ENCODE measurements at places on chromosomes 5 and 9. TPM values are rescaled to one million over a fixed set of nuclear protein-coding genes. Genes with fewer than 3 reads are reported as not detected.
A peak's percentile ranks its signal among the peaks of the same experiment; 100 is the strongest.

SH3RF2 gene
- not detected for total RNA-seq

GRCh38 chr5:154380263-154380662 is 65.5 kb upstream of the SAP30L start:
- DNase-seq: no peak

- no peak for DNase-seq
These were observed 76.4 kb downstream of the TTLL11 start for GRCh38 chr9:122016744-122017143.

GRCh38 chr5:167513381-167513780 is 778.1 kb upstream of the WWC1 start:
- no peak for DNase-seq

GPR150 gene
- total RNA-seq: not detected

DNA sequence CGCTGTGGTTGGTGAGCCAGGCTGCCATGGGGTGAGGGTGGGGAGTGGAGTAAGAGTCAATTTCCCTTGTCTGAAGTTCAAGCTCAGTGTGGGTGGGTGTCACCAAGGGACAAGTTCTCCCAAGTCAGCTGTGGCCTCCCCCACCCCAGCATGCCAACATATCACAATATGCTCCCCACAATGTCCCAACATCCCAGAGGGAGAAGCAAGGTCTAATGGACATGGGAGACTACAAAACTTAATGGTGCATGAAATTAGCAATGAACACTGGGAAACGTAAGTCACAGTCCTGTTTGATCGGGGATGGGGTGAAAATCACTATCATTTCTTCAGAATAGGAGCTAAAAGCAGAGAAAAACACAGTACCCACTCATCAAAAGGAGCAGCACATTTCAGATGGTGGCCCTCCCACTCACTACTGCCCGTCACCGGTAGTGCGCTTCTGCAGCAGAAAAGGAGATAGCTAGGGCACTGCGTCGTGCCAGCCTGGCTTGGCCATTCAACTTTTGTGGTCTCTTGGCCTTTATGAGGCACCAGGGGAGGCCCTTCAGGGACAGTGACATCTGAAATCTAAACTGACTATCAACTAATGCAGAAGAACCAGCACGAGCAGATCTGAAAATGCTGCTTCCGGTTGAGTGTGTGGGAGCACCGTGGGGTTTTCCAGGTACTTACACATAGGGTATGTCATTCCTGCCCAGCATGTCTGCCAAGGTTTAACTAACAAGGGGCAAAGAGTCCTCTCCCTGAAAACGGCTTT is 20.5 kb upstream of the NDFIP1 start:
- DNase-seq: no peak

CHSY3 gene
- total RNA-seq: 4.2 TPM

DNA sequence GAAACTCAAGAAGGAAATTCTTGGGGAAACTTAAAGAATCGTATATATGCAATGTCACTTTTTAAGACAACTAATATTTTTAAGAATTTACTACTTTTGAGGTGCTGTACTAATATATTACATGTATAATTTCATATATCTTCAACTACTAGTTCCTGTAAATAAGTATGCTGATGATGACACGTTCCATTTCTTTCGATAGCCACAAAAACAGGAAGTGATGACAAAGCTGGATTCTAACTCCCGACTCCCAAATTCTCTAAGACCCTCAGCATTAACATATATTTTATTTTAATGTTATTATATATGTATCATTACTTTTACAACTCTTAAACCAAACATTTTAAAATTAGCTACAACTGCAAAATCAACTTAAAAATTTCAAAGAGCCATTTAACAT is 74.8 kb downstream of the STK32A start:
- no peak for DNase-seq

DNA sequence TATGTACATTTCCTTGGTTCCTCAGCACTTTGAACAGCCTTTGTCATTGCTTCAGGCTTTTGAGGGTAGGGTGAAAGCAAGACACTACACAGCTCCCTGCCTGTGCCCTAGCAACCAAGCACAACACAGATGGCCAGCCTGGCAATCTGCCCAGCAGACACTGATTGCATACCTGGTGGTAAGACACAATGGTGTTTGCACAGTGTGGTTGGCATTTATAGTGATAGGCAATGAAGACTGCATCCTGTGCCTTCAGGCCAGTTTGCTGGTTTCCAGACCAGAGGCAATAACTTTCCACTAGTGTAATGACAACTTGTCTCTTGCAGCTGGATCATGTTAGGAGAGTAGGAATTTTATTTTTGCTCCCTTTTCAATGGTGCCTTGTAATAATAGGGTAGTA is 144.5 kb upstream of the TNC start:
- DNase-seq: peak; percentile 69

GRCh38 chr9:108041551-108041950 is 552.0 kb upstream of the KLF4 start:
- peak; percentile 90 for DNase-seq

DNA sequence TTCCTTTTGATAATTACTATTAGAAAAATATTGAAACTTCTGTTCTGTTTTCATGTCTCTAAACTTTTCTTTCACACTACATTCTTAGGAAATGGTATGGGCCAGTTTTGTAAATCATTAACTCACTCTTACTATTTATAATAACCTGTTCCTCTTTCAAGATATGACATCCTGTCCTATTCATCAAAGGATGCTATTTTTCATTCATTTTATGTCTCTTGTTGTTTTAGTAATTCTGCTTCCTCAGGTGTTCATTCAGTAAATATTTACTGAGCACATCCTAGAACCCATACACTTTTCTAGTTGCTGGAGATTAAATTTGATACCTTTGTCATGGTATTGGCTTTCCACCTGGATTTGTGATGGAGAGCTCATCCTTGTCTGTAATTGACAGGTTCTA is 58.0 kb downstream of the GDA start:
- DNase-seq: no peak

SPAAR gene
- total RNA-seq: not detected

BTNL8 gene
- total RNA-seq: not detected

- no peak for DNase-seq
These were observed 326.7 kb upstream of the GRAMD2B start for GRCh38 chr5:126096442-126097006.

CORO2A gene
- 0.86 TPM for total RNA-seq

DNA sequence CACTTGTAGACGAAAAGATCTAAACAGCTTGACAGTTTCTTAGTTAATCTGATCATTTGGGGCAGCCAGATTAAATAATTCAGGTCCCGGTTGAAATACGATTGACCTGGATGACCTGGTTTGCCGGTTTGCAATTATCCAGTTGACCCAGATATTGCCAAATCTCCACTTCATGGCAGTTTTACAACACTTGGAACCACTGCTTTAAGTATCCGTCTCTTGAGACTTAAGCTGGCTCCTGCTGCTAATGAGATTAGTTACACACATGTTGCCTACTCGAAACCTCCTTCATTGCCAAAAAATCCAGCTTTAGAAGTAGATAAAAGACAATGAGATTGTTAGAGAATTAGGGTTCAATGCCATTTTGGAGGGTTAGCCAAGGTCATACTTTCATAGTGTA is 136.2 kb upstream of the HAPLN1 start:
- no peak for DNase-seq

GRCh38 chr9:749716-750115 is 91.8 kb upstream of the DMRT1 start:
- DNase-seq: no peak

GRCh38 chr9:76987594-76988200 is 31.8 kb upstream of the FOXB2 start:
- DNase-seq: peak; percentile 65

DNA sequence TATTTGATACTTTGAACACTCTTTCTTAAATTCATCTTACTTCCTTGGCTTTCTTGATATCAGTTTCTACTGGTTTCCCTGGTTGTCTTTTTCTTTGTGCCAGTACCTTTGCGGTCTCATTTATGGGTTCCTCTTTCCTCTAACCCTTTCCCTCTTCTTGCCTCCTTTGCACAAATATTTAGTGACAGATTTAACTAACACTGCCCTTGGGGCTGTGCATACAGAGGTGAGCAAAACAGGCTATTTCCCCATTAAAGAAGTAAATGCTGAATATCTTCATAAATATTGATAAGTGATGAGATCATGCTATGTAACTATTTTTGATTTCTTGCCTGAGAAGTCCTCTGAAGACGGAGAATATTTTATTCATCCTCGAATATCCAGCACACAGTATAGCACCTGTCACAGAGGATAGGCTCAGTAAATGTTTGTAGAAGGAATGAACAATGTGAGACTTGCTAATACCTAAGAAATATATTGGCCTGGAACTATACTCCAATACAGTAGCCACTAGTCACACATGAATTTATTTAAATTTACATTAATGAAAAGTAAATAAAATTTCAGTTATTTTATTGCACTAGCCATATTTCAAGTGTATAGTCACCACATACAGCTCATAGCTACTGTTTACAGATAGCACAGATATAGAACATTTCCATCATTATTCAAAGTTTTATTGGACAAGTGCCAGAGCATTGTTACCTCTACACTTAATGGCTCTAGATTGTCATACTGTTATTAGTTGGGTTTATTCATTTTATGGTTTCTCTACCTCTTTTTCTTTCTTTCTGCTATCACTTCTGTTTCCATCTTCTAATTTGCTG is 90.4 kb downstream of the RIC1 start:
- peak; percentile 19 for DNase-seq

FAM200C gene
- total RNA-seq: 7.1 TPM

DNA sequence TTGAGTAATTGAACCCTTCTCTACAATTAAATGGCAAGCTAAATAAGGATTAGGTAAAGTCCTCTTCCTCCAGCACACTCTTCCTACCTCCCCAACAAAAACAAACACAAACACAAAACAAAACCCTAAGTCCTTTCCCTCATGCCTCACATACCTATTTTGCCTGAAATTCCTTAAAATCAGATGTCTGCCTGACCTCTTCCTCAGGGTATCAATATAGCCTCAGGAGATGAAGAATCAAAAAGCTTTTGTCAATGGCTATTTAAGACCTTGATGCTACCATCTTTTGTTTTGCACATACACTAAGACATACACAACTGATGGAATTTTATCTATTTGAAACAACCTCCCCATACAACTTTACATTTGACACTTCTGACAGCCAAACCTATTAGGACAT is 75.1 kb downstream of the TUSC1 start:
- DNase-seq: no peak

GRCh38 chr9:132943651-132944293 is 644 bp downstream of the TSC1 start:
- peak; percentile 39 for DNase-seq

DNA sequence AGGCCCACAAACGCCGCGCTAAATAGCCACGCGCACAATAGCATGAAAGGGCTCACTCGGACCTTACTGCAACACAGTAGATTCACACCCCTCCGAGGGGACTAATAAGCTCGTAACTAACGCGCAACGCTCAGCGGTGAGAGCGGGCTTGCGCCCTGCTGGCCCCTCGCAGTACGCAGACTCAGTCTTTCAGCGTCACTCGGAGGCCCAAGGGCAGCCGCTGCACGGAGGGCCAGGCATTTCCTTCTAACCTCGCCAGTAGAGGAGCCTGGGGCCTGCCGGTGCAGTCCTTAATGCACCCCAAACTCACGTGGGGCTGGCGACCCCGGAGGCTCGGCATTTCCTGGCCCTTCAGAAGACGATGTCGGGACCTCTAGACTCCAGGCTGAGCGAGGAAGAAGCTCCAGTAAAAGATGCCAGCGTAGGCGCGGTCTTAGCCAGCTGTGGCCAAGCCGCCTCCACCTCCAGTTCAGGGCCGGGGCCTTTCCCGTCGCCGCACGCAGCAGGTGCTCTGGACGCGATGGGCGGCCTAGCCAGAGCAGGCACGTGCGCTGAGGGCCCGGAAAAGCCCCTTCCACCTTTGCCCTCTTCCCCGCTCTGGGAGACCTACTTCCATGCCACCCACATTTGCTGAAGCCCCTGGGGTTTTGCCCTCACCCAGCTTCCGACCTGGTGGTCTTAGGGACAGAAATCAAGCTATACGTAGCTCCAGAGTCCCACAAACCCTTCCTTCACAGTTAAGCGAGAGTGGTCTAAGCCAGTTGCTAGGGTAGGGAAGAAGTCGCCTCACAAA is 38.3 kb upstream of the TIFAB start:
- DNase-seq: no peak

DNA sequence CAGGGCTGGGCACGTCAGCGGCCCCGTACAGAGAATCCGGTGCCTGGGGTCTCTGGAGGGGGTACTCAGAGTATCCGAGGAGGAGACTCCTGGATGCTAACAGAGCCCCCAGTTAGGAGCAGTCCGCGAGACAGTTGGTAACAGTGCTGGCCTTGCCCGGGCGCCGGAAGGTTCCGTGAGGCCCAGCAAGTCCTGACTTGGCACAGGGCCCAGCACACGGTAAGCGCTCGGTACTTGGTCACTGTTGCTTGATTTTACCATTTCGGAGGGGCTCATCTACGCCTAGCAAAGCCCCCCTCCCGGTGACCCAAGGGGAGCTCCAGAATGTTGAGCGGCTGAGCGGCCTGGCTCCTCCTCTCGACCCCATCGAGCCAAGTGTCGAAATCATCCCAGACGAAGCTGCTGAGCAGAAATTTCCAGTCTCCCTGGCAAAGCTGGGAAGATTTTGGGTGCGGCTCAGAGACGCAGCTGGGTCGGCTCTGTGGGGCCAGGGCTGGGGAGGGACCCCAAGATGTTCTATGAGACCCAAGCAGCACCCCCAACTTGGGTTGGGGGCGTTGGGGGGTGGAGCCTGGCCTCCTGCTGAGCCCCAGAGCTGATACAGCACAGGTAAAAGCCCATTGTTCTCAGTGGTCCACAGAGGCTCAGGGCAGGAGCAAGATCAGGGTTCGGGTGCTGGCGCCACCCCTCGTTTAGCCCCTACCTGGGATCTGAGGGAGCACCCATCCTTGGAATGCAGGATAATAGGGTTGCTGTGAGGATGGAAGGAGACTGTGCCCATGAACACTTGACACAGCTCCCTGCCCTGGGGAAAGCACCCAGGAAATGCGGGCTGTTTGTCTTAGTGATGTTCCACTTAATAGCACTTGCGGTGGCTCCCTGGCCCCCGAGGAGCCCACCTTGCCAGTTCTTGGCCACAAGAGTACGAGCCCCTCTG is 137.2 kb downstream of the C9orf50 start:
- peak; percentile 98 for DNase-seq

- DNase-seq: peak; percentile 64
These were observed 410.8 kb upstream of the MEF2C start for GRCh38 chr5:89293810-89294209.

- peak; percentile 88 for DNase-seq
These were observed 20.3 kb downstream of the WHRN start for GRCh38 chr9:114484854-114485443.

CARTPT gene
- total RNA-seq: not detected

- DNase-seq: no peak
These were observed 50.1 kb upstream of the ZNF608 start for GRCh38 chr5:124796495-124796894.

GRCh38 chr5:87383216-87383615 is 29.5 kb downstream of the CCNH start:
- DNase-seq: peak; percentile 24

SLC25A2 gene
- total RNA-seq: not detected

- DNase-seq: no peak
These were observed 290.6 kb upstream of the IRX4 start for GRCh38 chr5:2173151-2173834.

GRCh38 chr9:36597412-36598178 is 24.9 kb downstream of the MELK start:
- DNase-seq: peak; percentile 80

Measured in GM23248 (cell line).